ENCODE measurements at places on chromosomes 7 and 10. TPM values are rescaled to one million over a fixed set of nuclear protein-coding genes. Genes with fewer than 3 reads are reported as not detected.

The ZNF680 gene
- total RNA-seq: 16.3 TPM

The DLG5 gene
- total RNA-seq: 35.5 TPM

DNA sequence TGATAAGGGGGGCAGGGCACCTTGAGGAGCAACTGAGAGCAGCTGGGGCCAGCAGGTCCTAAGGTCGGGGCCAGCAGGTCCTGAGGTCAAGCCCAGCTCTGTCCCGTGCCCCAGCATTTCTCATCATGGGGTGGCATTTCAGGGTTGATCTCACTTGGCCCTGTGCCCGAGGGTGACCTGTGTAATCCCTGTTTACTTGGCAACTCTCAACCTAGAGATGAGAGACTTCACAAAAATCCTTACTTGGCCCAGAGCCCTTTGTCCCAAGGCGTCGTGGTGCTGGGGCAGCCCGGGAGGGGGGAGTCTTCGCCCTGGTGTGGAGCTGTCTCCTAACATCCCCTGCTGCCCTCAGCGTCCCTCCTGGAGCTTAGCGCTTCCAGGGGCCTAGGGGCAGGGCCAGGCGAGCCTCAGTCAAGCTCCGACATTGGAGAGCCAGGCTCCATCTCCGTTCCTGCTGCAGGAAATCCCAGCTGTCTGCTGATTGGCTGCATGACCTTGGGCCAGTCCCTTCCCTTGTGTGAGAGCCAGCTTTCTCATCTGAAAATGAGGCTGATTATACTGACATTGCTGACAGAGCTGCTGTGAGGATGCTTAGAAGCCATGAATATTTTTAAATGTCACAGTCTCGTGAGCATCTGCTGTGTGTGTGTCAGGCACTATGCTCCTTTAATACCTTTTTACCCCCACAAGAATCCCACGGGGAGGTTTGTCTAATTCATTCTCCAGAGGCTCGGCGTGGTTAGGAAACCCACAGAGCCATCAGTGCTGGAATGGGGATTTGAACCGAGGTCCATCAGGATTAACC is 94.3 kb downstream of the ZMIZ1 start:
- H3K4me3 ChIP-seq: no peak overlapping the region
- H3K27ac ChIP-seq: no peak overlapping the region
- peaks cover 17% of the 10 kb centered on the region for H3K27me3 ChIP-seq
- no peak for DNase-seq

The NUTM2B gene
- 0.42 TPM for total RNA-seq
